NCI-H69 (cell line): ENCODE measurements at places on chromosomes 3 and 15.

DNA sequence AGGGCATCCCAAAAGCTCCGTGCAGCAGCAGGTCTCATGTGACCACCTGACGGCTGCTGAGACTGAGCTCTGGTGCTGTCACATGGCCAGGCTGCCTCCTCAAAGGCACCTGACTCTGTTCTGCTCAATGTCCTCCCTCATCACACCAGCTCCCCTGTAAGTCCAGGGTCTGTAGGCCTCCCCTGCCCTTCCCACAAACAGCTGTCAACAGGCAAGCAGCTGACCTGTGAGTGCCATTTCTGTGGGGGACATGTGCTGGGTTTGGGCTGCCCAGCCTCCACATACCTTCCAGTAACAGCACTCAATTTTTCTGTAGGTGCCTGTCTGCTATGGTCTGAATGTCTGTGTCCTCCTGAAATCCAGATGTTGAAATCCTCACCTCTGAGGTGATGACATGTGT lies 11.2 kb downstream of the NUP210 start:
- no peak for DNase-seq

- no peak for DNase-seq
These were observed 36.3 kb upstream of the GOLGA8J start for GRCh38 chr15:30046430-30046829.

- DNase-seq: no peak
These were observed 64.4 kb downstream of the USP13 start for GRCh38 chr3:179717219-179717618.

DNA sequence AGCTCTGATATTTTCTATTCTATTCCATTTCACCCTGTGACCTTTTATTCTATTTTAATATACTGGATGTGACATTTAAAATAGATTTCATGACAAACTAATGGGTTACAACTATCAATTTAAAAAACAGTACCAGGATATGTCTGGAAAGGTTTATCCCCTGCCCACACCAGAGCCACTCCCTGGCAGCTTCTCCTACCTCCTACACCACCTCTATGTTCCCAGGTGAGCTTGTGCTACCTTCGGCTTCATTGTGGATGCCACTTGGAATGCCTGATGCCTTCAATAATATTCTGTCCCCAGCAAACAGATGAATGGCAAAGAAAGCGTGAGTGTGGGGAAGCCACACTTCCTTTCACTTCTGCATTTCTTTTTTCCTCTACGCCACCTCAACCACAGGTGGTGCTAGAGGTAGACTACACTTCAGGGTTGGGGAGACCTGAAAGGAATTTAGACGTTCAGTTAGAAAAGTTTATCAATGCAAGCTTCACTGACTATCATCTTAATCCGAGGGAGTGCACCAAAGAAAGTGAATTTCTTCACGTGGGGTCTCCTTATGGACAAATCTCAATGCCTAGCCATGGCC lies 213.0 kb downstream of the SSR3 start:
- DNase-seq: no peak

GRCh38 chr15:101127506-101128076 lies 124.3 kb downstream of the CHSY1 start:
- peak; percentile 98 for DNase-seq

DNA sequence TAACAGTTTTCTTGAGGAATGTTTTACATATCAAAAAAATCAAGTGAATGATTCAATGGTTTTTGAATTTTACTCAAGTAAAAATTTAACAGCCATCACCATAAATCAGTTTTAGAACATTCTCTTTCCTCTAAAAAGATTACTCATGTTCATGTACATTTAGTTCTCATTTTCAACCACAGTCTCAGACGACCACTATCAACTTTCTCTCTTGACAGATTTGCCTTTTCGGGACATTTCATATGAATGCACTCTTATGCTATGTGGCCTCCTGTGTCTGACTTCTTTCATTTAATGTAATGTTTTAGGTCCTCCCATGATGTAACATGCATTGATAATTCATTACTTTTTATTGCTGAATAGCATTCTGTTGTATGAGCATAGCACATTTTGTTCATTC lies 309.3 kb upstream of the PLSCR5 start:
- DNase-seq: no peak

DNA sequence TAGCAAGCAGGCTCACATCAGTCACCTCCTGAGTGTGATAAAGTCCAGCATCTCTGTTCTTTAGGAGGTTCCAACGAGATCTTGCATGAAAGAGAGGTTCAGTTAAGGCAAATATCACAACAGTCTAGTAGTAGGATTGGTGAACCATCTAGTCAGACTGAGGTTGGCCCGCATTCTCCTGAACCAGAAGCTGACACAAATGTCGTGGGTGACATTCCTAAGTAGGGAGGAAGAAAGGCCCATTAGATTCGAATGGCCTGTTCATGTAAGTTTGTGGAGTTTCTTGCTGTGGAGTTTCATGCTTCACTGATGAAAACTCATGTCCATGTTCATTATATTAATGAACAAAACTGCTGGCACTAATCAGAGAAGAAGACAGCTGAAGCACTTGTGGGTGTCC lies 66.7 kb upstream of the XCR1 start:
- no peak for DNase-seq

DNA sequence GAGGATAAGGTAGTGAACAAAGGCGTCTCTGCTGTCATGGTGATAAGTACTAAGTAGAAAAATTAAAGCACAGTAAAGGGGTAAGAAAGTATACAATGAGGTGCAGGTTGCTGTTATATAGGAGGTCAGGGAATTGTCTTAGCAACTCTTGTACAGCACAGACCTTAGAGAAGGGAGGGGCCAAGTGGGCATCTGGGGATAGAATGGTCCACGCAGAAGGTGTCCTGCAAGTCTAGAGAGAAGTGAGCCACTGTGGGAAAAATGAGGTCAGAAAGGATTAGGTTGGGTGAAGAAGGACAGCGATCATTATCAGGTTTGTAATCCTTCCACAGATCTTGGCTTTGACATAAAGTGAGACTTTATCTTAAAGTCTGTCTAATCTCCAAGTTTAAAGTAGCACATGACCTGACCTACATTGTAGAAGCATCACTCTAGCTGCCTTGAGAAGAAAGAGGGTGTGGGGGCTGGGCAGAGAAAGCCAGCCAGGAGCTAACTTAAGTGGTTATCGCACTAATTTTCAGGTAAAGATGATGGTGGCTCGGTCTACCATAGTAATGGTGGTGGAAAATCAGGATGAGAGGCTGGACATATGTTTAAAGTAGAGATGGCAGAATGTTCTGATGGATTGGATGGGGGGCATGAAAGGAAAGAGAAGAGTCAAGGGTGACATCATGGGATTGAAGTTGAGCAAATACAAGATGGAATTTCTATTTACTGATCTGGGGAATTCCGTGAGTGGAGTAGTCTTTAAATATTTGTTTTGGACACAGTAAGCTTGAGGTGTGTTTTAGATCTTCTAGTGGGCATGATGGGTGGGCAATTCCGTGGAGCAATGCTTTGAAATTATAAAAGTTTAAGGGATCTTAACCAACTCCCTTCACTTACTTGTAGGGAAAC lies 919.2 kb downstream of the ROBO1 start:
- peak; percentile 50 for DNase-seq

- no peak for DNase-seq
These were observed 179.6 kb downstream of the TBC1D2B start for GRCh38 chr15:77897896-77898406.

GRCh38 chr15:77468896-77469295 lies 48.2 kb downstream of the HMG20A start:
- DNase-seq: no peak

DNA sequence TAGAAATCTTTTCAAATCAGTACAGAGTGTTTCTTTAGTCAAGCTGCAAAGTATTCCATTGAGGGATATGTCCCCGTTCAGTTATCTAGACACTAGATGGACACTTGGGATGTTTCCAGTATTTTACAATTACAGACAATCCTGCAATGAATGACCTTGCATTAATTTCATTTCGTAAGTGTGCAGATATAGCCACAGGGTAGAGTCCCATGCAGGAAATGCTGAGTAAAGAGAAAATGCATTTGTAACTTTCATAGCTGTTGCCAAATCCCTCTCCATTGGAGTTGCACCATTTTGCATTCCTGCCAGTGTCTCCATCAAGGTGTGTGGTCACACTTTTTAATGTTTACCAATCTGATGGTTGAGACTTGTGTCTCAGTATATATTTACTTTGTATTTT lies 92.5 kb downstream of the LIPC start:
- no peak for DNase-seq

- peak; percentile 28 for DNase-seq
These were observed 46.7 kb downstream of the ANXA2 start for GRCh38 chr15:60351066-60351465.

- no peak for DNase-seq
These were observed 16.1 kb upstream of the IL1RAP start for GRCh38 chr3:190497811-190498210.

DNA sequence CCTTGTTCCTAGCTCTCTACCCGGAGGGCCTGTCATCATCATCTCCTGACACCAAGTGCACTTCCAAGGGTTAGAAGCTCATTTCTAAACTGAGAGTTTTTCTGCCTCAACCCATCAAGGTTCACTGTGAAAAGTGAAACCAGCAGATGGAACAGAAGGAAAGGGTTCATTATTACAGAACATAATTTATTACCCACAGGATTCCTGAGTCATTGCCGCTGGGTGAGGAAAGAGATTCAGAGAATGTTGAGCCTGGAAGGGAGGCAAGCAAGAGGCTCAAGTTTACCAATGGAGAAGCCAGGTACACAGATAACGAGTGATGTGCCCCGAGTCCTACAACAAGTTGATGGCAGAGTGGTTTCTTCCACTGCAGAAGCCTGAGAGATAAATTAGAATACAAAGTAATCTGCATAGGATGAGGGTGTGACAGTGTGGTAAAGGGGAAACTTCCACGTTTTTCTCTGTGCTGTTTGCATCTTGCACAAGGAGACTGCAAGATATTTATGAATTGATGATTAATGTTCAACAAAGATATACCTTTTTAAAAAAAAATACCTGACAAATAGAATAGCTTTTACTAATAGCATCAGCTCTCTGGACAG lies 80.5 kb upstream of the SETMAR start:
- DNase-seq: no peak

DNA sequence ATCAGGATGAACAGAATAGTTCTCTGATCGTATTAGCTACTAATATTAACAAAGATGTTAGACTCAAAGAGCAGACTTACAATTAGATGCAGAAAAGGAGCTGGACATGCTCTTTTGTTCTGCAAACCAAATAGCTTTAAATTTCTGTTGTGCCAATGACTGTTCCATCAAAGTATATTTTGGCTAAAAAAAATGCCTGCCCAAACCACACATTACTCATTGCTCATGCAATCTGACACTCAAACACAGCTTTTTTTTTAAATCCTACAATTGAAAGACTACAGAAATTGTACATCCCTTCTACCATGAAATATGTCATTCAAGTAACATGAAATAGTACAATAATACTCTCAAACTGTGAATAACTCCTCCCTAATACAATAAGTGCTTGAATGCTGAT lies 48.6 kb downstream of the SHOX2 start:
- no peak for DNase-seq

DNA sequence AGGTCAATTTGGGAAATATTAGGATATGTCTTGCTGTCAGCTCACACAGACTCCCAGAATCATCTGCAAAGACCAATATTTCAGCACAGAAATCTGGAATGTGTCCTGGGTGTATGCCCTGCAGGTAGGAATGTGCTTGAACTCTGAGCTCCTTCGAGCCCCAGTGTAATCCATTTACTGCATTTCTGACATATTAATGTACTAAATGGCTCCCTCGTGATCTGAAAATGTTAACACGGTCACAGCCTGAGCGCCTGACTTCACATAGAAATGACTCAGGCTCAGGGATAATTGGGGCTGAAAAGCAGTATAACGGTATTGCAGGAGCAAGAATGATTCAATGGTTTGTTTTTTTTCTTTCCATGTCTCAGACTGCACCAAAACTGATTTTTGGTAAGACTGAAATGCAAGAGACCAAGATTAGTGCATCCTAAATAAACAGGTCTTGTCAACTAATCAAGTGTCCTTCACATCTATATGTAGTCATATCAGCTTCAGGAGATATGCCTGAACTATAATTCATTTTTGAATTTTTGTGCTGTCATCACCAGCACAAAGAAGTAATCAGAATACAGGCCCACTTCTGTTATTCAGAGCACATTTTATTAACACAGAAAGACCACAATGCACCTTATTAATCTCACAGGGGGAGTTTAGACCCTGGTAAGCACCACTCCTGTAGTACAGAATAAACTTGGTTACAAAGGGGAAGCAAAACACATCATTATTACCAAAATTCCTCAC lies 49.8 kb downstream of the DCLK3 start:
- DNase-seq: no peak

GRCh38 chr15:57012556-57012955 lies 94.1 kb downstream of the TCF12 start:
- DNase-seq: no peak
